ENCODE measurements at places on chromosomes 12 and 14.

- DNase-seq, result no peak
Observed at GRCh38 chr14:38108681-38109080, 99.0 kb upstream of the SSTR1 start.

- DNase-seq, result no peak
Observed at GRCh38 chr14:61525293-61526011, 169.9 kb upstream of the HIF1A start.

GRCh38 chr14:30345511-30345910 is 213.4 kb upstream of the G2E3 start:
- DNase-seq, result no peak

DNA sequence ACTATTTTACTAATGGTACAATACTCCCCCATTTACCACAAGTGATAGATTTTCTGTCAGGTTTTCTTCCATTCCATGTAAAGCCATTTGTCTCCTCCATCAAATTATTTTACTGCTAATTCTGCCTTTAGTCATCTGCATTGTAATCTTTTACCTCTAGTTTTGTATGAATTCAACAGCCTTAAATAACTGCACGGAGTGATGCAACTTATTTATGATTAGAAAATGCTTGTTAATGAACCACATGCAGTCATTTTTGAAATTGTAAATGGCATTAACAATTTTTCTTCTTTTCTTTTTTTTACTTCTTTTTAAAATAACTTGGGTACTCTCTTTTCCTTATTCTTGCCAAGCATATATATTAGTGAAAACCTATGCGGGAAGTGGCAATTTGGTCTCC is 71.5 kb downstream of the RESF1 start:
- DNase-seq, result no peak

GRCh38 chr12:85440271-85440670 is 160.3 kb downstream of the ALX1 start:
- no peak for DNase-seq

GRCh38 chr12:12812174-12812573 is 972 bp upstream of the DDX47 start:
- DNase-seq, result no peak

GRCh38 chr14:57549765-57550420 is 56.2 kb upstream of the CCDC198 start:
- no peak for DNase-seq

All from occipital lobe (tissue), 3 donors.